ENCODE measurements at places on chromosomes 4 and X.
A peak's percentile ranks its signal among the peaks of the same experiment; 100 is the strongest.

GRCh38 chr4:23171976-23172375, 479.2 kb downstream of the GBA3 start:
- DNase-seq: peak; percentile 45

GRCh38 chr4:165207016-165207430, 338 bp upstream of the KLHL2 start:
- DNase-seq: peak; percentile 26

GRCh38 chrX:25013632-25014365, 2.0 kb downstream of the ARX start:
- no peak for DNase-seq

GRCh38 chrX:13167481-13168231, 123.2 kb upstream of the FAM9C start:
- no peak for DNase-seq

GRCh38 chrX:118536687-118537461, 41.3 kb downstream of the DOCK11 start:
- peak; percentile 33 for DNase-seq

- DNase-seq: no peak
Observed at GRCh38 chrX:14083783-14084182, 54.1 kb upstream of the GEMIN8 start.

GRCh38 chr4:95355021-95355420, 193.8 kb downstream of the UNC5C start:
- DNase-seq: no peak

DNA sequence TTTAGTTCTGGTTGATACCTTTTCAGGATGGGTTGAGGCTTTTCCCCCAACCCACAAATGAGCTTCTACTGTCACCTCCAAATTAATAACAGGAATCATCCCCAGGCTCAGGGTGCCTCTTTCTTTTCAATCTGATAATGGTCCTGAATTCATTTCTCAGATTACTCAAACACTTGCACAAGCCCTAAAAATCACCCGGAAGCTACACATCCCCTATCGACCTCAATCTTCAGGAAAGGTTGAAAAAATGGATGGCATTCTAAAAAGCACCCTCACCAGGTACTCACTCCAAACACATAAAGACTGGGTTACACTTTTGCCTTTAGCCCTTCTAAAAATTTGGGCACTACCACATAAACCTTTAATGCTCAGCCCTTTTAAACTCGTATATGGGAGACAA, 79.9 kb downstream of the COQ2 start:
- DNase-seq: no peak

GRCh38 chr4:2537011-2537830, 774 bp downstream of the FAM193A start:
- peak; percentile 32 for DNase-seq

DNA sequence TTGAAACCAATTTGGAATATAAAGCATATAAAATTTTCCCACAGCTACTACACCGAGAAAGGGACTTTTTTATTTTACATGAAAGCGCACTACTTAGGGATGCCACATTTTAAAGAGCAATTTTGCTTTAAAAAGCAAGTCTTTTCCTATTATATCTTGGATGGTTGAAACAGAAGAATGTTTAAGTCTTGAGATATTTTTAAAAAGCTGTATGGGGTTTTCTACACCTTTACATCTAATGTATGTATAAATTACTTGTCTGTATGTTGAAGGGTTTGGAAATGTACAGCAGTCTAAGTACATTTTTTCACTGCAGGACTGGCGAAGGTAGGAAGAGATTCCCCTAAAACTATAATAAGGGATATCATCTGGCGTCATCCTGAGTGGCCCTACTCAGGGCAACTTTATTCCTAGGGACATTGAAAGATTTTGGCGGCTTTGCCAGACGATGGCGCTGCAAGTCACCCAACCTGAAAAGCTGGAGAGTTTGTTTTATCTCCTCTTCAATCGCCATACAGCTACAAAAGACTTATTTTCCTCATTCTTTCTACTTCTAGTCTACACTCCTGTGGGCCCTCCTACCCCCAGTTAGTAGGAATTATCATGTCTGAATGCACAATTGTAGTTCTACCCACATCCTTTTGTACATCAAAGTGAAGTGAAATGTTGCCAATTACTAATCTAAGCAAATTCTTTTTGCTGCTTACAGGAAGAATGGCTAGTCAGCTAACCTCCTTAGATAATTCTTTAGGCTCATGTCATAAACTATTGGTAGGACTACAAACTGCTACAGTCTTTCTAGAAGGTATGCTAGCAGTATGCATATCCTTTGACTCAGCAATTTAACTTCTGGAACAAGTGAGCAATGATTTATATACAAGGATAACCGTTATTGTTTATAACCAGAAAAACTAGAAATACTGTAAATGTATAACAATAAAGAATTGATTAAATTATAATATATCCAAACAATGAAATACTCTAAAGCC, 782 bp upstream of the NEK1 start:
- peak; percentile 80 for DNase-seq

DNA sequence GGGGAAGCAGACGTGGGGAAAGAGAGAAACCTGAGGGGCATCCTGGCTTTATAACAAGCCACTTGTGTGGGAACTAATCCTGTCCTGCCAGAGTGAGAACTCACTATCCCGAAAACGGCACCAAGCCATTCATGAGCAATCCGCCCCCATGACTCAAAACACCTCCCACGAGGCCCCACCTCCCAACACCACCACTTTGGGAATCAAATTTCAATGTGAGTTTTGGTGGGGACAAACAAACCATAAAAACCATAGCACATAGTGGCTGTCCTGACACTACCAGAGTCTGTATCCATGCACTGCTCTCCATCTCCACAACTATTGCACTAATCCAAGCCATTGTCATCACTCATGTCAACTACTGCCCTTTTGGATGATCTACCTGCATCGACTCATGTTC, 28.5 kb upstream of the SEPTIN6 start:
- DNase-seq: no peak

DNA sequence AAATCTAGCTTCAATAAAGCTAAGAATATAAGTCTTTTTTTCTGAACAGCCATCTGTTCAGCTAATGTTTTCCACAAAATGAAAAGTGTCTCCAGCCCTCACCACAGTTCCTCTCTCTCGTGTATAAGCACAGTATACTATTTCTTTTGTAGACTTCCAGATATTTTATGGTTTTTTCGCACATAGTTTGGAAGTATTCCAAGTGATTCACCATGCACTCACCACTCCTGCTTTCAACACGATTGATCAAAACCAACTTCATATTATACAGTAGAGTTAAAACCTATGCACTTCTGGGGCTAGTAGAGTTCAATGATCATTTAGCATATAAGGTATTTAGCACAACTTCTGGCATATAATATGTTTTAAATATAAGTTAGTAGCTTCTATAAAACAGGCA, 105.8 kb upstream of the DCAF12L1 start:
- DNase-seq: no peak

GRCh38 chr4:158209825-158210807, at the start of gene TMEM144:
Gene TMEM144, plus strand, starts transcription at chr4:158210486. Its CDS starts 2,182 bp downstream, at chr4:158212668.
- DNase-seq: peak; percentile 90

GRCh38 chrX:122546269-122546668, 637.8 kb upstream of the GRIA3 start:
- no peak for DNase-seq

DNA sequence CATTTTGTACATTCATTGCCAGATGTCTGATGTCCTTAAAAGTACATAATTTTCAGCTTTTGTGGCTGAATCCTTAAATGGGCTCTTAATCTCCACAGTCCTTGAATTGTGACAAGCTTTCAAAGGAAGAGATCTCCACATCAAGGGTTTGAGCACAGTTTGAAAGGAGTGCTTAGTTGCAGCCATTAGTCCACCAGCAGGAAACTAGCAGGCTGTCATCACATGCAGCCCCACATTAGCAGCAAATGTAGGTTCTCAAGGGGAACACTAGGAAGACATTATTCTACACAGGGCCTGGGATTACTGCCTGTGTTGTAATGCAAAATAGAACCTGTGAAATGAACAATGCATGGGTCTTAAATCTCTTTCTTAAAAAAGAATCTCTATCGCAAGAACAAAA, 173.2 kb downstream of the CBLL2 start:
- DNase-seq: no peak

DNA sequence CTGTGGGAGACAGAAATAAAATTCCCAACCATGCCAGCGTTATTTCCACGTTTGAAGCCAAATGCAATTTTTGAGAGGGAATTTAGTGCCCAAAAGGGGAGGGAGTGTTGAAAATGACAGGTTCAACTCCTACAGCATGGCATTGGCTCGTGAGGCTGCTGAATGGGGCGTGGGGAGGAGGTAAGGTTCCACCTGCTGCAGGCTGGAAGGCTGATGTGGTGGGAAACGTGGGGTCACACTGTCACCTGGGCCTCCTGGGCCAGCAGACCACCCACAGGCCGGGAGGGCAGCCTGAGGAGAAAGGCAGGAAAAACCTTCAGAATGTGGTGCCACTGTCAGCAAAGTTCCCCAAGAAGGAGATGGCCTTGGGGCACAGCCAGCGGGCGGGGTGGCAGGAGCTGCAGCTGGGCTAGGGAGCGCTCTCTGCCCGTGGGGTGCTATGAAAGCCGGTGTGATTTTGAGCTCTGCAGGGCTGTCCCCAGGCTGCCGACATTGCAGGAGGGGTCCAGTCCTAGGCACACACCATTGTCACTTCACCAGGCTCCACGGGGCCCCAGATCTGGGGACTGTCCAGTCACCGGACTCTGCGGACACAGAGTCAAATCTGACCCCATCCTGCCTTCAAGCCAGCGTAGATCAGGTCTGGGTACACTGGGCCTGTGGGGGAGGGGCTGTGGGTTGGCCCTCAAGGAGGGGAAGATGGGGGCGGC, 19.6 kb downstream of the MSANTD1 start:
- no peak for DNase-seq

DNA sequence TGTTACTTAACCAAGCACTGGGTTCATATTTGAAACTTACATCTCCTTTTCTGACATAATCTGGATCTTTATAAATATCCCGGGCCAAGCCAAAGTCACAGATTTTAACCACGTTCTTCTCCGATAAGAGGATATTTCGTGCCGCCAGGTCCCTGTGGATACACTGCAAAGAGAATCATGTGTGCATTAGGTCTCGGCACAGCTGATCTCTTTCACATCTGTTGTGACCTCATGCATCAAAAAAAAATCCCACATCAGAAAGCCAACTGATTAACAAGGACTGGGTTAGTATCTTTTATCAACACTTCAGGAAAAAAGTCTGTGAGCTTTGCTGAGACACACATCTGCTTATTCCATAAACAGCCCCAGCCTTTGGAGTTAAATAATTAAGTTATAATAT, 35.5 kb downstream of the KDR start:
- no peak for DNase-seq

GRCh38 chr4:149999485-150000074, 78.7 kb upstream of the DCLK2 start:
- DNase-seq: peak; percentile 74

DNA sequence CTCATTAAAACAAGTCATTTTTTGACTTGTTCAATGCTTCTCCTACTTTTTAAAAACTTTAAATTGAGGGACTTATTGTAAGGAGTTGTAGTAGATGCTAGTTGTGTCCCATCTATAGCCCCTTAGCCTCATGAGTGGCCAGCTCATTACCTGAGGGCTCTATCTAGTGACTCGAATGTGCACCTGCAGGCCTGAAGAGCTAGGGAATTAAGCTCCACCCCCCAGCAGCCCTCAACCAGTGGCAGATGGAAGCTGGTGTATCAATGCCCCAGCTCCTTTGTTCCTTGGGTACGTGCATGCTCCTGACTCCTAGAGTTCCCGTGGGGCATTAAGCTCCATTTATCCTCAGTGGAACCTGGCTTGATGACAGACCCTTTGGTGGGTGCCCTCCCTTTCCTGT, 146.7 kb upstream of the FAM9B start:
- DNase-seq: no peak

DNA sequence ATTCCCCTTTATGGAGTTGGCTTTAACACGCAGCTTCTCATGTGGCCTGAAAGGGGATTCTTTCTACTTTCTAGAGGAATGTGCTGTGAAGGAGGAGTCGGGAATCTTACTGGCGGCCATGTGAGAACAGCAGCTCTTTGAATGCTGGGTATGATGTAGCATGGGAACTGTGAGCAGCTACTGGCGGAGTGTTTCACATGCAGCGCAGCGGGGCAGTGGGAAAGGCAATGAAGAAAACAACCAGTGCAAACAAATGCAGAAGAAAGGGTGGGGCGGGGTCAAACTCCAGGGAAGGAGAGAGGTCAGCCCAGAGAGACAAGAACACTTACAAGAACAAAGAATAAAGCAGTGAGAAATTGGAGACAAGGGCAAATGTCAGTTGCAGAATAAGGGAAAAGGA, 363.8 kb upstream of the FTHL17 start:
- no peak for DNase-seq

- DNase-seq: peak; percentile 6
Observed at GRCh38 chr4:51932261-51932660, 87.9 kb downstream of the LRRC66 start.

GRCh38 chr4:142840516-142841123, 5.5 kb downstream of the INPP4B start:
- DNase-seq: peak; percentile 39

- peak; percentile 70 for DNase-seq
Observed at GRCh38 chr4:151934766-151935165, 174.0 kb upstream of the GATB start.

GRCh38 chr4:63155561-63155960, 1253.7 kb downstream of the TECRL start:
- DNase-seq: no peak

- no peak for DNase-seq
Observed at GRCh38 chr4:133385161-133385954, 236.3 kb downstream of the PCDH10 start.

DNA sequence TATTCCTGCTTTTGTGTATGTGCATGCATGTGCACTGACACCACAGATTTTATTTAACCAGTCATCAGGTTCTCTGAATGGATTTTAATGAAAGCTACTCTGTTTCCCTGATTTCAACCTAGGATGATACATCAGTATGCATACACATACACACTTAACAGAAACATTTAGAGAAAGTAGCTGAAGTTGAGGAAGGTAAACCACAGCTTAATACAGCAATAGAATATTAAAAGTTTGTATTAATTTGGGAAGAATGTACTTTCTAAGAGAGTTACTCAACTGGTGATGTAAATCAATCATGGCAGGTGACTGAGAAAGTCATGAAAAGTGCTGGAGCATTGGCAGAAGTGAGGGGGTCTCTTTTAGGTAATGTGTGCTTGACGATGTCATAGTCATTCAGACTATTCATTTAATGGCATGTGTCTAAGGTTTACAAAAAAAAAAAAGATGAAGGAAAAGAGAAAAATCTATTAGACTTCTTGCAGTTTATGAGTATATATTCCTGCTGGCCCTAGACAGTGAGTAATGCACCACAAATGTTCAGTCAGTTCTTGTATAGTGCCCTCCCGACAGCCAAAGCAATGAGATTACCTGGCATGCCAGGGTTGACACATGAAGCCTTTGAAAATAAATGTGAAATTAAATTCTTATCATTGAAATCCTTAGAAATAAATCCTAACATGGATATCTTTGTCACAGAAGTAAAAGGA, 187.6 kb downstream of the RAPGEF2 start:
- peak; percentile 56 for DNase-seq

DNA sequence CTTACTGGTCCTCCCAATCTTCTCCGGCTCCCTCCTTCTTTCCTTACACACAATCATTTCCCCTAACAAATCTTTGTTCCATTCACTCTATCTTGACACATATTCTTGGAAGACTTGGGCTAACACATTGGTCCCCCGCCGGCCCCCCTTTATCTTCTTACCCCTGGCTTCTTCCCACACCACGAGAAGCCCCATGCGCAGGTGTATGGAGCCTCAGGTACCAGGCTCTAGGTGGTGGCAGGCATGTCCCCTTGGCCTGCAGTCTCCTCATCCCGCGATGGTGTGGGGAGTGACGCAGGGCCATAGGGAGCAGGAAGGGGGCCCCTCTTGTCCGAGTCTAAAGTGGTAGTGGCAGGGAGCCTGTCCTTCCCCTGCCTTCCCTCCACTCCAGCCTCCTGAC, 49.9 kb downstream of the DIPK2B start:
- DNase-seq: no peak

Measured in EL (cell line).